Stimulated activated CD8-positive, alpha-beta memory T cell treated with anti-CD3 and anti-CD28 coated beads, Interleukin-15, amount 100 ng/mL, for 48 hours (primary cell): ENCODE measurements at places on chromosomes 7 and 10.

- DNase-seq, result no peak
Observed at GRCh38 chr10:36301139-36301538, 659.0 kb upstream of the FZD8 start.

DNA sequence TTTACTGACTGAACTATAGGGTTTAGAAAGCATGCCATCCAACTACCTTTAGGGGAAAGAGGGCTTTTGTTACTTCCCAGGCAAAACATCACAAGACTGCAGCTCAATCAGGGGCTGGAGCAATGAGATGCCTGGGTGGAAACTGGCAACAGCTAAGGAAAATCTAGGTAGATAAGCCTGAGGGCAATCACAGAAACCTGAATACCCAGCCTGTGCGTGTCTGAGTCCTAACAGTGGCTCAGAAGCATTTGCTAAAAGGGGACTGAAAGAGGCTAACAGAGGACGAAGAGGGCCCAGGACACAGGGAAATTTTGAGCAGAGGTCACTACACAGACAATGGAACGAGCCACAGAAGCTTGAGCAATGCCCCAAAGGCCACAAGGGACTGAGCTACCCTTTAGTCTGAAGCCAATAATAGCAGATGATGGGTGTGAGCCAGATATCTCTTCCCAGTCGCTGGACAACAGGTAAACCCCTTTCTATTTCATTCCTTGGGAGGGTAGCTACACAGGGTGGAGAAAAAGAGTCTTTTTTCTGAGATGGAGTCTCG, 79.1 kb downstream of the ITGA8 start:
- no peak for DNase-seq

- no peak for DNase-seq
Observed at GRCh38 chr7:29143751-29144150, 2.6 kb downstream of the CPVL start.

DNA sequence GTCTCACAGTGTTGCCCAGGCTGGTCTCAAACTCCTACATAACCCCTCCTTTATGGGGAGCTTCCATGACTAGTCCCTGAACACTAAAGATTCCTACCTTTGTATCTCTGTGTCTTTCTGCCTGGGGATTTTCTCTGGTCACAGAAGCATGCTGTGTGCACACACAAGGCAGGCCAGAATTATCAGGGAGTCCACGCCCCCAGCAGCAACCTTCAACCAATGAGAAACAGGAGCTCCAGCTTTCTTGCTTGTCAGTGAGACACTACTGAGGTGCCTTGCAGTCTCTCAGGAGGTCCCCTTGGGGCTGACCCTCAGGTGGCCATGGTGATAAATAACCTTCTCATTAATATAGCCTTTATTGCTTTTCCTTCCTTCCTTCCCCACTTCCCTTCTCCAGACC, 45.1 kb upstream of the AUTS2 start:
- DNase-seq, result no peak

GRCh38 chr10:104434601-104435000, 81.0 kb downstream of the CFAP58 start:
- DNase-seq, result no peak

DNA sequence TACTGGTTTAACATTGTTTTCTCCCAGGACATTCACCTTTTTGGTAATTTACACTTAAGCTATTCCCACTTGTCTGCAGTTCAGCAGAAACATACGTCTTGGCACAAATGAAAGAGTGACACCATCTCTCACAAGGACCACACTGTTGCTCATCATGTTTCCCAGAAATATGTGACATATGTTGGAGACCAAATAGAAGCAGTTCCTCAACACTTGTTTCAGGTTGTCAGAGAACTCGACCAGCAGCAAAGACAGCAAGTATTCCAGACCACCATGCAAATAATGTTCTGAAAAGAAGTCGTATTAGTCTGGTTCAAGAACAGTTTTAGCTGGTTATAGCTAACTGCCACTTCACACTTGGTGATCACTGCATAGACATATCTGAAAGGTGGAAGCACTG, 81.3 kb upstream of the KLF6 start:
- no peak for DNase-seq

DNA sequence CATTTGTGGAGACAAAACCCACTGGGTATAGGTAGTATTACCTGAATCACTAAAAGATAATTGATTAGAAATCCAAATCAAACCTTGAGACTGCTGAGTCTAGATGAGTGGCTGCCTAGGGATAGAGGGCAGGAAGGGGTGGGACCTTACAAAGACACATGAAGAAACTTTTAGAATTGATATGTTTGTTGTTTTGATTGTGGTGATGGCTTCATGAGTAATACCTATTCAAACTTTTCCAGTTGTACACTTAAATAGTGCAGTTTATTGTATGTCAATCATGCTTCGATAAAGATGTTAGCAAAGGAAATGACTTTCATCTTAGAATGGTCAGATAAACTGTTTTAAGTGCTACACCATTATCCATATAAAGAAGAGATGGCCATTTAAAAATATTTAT, 188.7 kb upstream of the KAT6B start:
- DNase-seq, result no peak

DNA sequence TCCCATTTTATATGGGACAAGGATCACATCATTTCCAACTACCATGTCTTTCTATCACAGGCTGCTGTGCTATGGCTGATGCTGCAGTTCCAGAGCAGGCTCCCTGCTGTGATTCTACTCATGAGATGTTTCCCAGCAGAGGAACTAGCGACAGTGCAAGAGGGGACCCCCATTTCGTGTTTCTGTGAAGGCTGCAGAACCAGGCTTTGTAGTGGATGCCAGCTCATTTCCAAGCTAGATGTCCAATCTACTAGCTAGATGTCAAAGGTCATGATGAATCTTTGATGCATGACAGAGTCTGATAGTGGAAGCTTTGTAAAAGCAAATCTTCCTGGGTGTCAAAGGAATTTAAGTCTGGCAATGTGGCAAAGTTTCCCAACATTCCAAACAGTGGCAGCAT, 21.2 kb upstream of the MYO3A start:
- DNase-seq, result no peak

GRCh38 chr10:103687718-103688117, 167.7 kb downstream of the SH3PXD2A start:
- no peak for DNase-seq

DNA sequence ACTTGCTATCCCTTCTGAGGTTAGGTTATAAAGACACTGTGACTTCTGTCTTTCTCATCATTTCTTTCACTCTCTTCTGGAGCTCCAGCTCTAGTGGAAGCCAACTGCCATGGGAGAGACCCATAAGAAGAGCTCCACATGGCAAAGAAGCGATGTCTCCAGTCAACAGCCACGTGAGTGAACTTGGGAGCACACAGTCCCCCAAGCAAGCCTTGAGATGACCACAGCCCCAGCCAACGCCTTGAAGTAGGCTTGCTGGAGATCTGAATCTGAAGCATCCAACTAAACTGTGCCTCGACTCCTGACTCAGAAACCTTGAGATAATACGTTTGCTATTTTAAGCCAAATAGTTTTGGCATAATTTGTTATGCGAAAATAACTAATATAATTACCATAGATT, 181.7 kb upstream of the GDF10 start:
- DNase-seq, result no peak

DNA sequence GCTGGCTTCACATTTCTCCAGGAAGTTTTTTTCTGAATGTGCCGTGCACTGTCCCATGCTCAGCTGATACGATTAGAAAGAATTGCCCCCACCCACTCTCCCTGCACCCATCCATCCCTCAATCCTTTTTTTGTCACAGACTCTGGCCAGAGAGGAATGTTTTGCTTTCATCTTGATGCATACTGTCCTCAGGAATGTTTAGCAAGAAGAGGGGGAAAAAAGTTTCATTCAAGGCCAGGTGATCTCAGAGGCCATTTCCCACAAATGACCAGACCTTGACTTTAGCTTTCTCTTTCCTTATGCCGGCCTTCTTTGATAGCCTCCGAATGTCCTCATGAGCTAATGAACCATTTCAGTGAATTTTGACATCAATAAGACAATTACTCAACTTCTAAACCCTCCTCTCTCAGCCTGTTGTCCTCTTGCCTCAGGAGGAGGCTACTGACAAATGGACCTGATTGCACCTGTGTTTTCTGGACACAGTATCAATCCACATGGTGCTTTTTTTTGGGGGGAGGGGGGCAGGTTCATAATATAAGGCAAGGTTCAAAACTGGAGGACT, 105.0 kb upstream of the KLF6 start:
- no peak for DNase-seq

- no peak for DNase-seq
Observed at GRCh38 chr10:110651044-110651958, 7.2 kb downstream of the RBM20 start.

DNA sequence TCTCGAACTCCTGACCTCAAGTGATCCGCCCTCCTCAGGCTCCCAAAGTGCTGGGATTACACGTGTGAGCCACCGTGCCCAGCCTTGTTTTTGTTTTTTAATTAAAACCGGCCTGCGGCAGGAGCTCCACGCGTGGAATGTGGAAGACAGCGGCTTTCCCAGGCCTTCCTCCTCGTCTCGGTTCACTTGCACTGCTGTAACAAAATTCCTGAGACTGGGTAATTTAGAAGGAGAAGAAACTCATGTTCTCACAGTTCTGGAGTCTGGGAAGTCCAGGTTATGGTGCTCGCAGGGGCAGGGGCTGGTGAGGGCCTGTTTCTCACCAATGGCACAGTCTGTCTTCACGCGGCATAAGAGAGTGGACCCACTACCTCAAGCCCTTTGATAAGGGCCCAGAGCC, 14.4 kb upstream of the CRYGN start:
- DNase-seq, result no peak

GRCh38 chr10:96919785-96920430, 87.8 kb downstream of the LCOR start:
- DNase-seq, result no peak

- no peak for DNase-seq
Observed at GRCh38 chr7:151120896-151121295, 34.6 kb downstream of the AGAP3 start.

- DNase-seq, result no peak
Observed at GRCh38 chr7:34889951-34890350, 147.3 kb downstream of the DPY19L1 start.

- no peak for DNase-seq
Observed at GRCh38 chr10:48645600-48645999, 39.1 kb upstream of the WDFY4 start.

- no peak for DNase-seq
Observed at GRCh38 chr10:52633266-52633665, 139.3 kb downstream of the MBL2 start.

- DNase-seq, result no peak
Observed at GRCh38 chr10:34606890-34607289, 208.2 kb downstream of the PARD3 start.

DNA sequence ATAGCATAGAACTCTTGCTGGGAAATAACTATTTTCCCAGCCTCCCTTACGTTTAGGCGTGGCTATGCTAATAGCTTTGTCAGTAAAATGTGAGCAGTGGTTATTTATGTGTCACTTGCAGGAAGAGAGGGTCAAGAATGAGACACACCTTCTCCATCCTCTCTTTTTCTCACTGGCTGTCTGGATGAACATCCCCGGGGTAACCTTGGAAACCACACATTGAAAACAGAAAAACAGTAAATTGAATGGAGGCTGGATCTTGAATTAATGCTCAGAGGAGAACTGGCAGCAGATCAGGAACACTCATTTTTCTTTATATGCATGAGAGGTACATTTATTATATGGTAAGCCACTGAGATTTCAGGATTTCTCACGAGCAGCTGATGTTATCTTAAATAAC, 127.6 kb downstream of the DNAJB9 start:
- no peak for DNase-seq
